KG1 (cell line): ENCODE measurements at places on chromosomes 1 and 21.

GRCh38 chr1:107515702-107516101 is 374.9 kb downstream of the NTNG1 start:
- no peak for DNase-seq

DNA sequence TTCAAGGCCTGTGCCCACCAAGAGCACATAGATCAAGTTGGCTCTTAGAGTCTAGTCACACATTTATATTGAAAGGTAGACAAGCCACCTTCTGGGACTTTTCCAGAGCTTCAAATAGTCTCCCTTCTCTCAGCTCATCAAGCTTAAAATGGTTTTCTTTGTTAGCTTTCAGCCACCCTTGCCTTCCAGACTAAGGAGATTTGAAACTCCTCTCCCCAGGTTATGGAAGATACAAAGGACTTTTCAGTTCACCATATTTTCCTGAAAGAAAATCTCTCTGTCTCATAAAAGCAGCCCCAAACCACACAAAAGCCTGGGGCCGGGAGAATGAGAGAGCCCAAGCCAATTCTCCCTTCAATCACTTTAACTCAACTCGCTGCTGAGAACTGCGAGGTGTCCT is 134.1 kb downstream of the ZC3H11B start:
- no peak for DNase-seq

- DNase-seq: no peak
Observed at GRCh38 chr1:228349701-228350171, 56.9 kb downstream of the TRIM11 start.

GRCh38 chr1:15122331-15122730 is 31.2 kb upstream of the TMEM51 start:
- no peak for DNase-seq

DNA sequence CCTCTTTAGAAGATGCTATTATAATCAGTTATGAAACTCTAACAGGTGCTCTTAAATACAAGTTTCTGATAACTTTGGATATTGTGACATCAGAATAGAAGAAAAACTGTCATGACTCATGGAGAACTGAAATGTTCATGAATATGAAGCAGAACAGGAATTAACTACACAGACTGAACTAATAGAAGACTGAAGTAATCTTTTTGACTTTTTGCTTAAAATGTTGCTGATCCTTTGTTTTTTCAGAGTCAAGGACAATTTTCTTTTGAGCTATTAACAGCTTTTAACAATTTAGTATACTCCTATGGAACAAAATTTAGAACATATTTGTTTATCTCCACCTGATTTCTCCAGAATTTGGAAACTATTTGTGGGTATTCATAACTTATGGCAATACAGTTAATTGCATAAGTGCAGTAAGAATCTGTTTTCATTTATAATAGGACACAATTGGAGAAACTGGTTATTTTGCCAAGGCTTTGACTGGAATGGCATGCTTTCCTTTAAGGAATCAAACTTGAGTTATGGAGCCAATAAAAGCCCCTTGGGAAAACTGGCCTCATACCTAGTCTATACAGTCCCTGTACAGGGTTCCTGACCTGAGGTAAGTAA is 18.7 kb upstream of the PLA2G5 start:
- DNase-seq: no peak

GRCh38 chr21:35035116-35035515 is 14.0 kb downstream of the RUNX1 start:
- DNase-seq: no peak

GRCh38 chr1:8016210-8016894 is 9.8 kb downstream of the ERRFI1 start:
- DNase-seq: no peak

DNA sequence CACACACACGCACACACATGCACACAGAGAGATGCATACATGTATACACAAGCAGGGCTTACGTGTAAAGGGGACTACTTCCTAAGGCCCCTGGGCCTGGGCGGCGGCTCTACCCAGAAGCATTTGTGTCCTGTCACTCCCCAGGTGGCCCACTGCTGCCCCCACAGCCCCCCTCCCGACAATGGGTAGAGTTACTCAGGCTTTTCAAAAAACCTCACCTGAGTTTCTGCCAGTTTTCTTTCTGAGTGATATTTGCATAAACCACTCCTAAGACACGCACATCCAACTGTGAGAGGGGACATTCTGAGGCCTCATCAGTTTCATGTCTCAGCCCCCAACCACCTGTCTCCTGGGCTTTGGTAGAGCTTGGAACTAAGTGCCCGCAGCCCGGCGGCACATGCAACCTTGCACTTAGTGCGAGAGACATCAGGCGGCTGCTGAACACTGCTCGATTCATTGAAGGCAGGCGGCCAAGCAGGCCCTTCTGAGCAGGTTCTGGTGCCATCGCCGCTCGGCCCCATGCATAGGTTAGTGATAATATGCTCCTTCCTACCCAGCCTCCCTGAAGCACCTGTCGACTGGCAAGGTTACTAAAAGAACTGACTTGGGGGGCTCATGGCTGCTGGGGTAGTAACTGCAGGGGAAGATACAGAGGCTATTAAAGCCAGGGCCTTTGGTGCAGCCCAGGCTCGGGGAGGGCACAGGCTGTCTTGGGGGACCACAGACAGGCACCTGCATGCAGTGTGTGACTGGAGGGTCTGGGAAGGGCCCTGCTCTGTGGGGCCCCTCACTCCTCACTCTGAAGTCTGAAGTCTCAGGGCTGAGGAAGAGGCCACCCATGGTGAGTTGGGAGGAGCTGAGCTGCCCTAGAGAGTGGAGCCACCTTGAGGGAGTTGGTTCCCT is 364.2 kb upstream of the VAMP3 start:
- no peak for DNase-seq

DNA sequence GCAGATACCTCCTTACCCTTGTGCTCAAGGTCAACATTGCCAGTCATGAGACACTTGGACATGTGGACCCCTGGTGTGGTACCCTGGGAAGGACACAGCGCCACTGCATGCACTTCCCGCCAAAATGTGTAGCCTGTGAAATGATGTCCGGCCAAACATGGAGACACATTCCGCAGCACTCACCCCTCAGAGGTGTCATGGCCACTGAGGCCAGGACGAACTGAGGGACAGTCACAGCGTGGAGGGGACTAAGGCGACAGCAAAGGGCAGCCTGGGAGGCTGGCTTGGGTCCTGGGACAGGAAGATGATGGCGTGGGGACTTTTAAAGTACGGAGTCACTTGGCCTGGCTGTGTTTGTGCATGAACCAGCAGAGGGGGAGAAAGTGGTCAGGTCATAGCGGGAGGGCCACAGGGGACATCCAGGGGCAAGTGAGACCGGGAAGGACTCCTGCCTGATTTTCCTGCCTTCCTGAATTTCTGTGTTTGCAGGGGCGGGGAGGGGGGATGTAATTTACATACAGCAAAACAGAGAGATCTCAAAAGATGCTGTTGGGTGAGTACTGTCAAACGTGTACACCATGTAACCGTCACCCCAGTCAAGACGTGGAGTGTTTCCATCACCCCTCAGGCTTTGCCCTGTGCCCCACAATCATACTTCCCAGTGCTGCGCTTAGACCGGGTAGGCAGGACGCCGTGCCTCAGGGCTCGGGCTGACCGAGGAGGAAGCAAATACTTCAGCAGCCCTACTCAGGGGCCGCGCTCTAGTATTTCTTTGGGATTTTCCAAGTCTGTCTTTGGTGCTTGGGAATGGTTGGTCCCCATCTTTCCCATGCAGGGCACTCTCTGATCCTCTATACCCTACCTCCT is 45.2 kb downstream of the WDR4 start:
- no peak for DNase-seq

GRCh38 chr1:23341931-23342692 is 2.0 kb downstream of the HNRNPR start:
- no peak for DNase-seq

DNA sequence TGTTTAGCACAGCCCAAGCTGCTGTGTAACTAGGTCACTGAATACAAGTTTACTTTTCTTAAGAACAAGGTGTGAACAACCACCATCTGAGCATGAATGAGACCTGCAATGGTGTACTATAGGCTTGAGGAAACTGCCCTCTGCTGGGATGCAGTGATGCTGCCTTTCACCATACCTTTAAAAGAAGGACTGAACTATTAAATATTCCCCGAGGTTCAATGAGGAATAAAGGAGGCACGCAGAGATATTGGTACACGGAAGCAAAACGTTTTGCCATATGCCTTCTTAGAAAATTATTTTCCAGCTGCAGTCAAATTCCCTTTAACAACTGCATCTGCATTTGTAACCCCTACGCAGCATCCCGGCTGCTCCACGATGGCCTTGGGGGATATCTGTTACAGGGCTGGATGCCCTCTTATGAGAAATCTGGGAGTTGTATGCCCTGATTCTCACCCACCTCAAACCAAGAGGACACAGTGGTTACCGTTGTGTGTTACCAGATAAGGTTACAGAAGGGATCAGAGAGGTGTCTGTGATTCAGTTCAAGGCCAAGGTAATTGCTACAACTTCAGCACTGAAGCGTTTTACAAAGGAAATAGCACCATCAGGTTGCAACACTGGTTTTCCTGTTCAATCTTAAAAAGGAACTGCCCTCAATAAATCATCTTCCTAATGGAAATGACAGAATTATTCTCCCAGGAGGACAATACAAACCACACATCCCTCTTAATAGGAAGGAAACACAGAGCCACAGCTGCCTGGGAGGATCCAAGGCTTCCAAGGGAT is 470.5 kb downstream of the LTN1 start:
- no peak for DNase-seq

DNA sequence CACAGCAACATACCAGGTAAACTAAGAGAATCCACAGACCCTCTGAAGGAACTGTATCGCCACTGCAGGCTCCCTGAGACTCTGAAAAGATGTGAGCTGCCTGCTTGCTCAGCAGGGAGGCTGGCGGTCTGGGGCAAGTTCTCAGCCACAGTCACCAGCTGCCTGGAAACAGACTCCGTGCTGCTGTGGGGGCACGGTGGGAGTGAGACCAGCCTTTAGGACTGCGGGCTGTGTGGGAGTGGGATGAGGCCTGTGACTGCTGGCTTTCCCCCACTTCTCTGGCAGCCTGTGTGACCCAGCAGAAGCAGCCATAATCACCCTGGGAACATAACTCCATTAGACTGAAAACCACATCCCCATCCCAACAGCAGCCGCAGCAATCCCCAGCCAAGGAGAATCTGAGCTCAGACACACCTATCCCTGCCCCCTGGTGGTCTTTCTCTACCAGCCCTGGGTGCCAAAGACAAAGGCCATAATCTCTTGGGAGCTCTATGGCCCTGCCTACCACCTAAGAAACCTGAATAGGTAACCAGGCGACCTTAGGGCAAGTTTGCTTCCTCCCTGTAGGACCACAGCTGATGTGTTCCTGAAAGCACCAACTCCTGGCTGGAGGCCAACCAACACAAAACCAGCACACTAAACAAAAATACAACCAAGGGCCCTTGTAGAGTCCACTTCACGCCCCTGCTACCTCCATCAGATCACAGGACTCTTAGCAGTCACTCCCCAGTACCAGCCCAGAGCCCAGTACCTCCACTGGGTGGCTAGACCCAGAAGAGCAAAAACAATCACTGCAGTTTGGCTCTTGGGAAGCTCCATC is 151.5 kb downstream of the SMYD3 start:
- no peak for DNase-seq

DNA sequence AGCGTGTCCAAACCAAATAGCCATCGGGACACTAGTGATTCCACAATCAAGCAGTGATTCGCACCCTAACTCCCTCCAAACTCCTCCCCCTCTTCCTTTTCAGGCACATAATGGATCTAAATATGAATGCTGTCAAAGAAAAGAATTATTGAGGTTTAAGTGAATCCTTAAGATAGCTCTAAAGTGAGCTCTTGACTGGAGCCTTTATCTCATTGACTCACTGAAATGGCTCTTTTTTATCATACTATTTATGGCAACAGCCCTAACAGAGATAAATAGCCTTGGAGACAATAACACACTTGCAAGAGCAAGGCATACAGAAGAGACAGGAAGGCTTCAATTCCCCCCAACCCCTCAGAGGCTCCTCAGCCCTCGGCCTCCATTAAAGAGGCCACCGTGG is 143.3 kb downstream of the PLXNA2 start:
- no peak for DNase-seq

- DNase-seq: no peak
Observed at GRCh38 chr1:155223047-155223446, 14.6 kb downstream of the MTX1 start.

GRCh38 chr1:21926814-21927532 is 10.1 kb downstream of the HSPG2 start:
- DNase-seq: no peak

DNA sequence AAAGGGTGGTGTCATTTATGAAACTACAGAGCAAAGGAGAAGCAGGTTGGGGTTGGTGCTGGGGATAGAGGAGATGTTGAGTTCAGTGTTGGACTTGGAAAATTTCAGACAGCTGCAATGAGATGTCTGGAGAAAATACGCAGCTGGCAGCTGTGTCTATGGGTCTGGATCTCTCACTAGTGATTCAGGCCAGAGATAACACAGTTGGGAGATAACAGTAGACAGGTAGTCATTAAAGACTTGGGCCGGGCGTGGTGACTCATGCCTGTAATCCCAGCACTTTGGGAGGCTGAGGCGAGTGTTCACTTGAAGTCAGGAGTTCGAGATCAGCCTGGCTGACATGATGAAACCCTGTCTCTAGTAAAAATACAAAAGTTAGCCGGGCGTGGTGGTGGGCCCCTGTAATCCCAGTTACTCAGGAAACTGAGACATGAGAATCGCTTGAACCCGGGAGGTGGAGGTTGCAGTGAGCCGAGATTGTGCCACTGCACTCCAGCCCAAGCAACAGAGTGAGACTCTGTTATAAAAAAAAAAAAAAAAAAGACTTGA is 2.5 kb upstream of the TFAP2E start:
- DNase-seq: no peak
